ENCODE measurements at places on chromosomes 5 and 9.
A peak's percentile ranks its signal among the peaks of the same experiment; 100 is the strongest.

- DNase-seq, result peak; percentile 79
Measured at GRCh38 chr5:132498152-132498551, 7.6 kb upstream of the IRF1 start.

- no peak for DNase-seq
Measured at GRCh38 chr9:128404560-128404959, 16.1 kb upstream of the CERCAM start.

DNA sequence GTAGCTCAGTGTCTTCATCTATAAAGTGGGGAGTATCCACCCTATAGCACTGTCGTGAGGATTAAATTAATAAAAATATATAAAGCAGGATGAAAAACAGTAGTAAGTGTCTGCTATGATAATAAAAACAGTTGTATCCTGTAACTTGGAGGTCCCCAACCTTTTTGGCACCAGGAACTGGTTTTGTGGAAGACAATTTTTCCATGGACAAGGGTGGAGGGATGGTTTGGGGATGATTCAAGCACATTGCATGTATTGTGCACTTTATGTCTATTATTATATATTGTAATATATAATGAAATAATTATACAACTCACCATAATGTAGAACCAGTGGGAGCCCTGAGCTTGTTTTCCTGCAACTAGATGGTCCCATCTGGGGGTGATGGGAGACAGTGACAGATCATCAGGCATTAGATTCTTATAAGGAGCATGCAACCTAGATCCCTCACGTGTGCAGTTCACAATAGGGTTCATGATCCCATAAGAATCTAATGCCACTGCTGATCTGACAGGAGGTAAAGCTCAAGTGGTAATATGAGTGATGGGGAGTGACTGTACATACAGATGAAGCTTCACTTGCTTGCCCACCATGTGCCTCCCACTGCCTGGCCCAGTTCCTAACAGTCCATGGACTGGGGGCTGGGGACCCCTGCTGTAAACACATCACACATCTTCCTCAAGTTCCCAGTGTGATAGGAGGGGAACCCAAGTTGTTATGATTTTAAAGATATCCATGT is 177.4 kb upstream of the DAPK1 start:
- no peak for DNase-seq

- DNase-seq, result no peak
Measured at GRCh38 chr9:134375430-134376385, 49.5 kb downstream of the RXRA start.

DNA sequence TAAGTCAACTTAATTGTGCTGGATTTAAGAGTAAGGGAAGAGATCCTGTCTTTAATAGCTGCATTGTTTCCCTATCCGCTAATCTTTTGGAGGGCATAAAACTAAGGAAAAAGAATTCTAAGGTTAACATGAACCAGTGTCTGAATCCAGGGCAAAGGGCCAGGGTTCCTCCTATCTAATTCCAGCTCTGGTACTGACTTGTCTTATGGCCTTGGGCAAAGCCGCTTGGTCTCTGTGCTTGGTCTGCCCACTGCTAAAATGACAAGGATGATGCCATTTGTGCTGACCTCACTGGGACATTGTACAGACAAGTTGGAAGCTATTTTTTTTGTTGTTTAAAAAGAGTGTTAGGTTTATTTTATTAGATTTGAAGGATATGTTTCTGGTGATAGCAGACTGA is 334.7 kb upstream of the PIK3R1 start:
- DNase-seq, result no peak

GRCh38 chr9:6842584-6842947 is 84.8 kb downstream of the KDM4C start:
- DNase-seq, result peak; percentile 49

GRCh38 chr5:76788362-76788761 is 30.5 kb upstream of the F2RL1 start:
- DNase-seq, result no peak

DNA sequence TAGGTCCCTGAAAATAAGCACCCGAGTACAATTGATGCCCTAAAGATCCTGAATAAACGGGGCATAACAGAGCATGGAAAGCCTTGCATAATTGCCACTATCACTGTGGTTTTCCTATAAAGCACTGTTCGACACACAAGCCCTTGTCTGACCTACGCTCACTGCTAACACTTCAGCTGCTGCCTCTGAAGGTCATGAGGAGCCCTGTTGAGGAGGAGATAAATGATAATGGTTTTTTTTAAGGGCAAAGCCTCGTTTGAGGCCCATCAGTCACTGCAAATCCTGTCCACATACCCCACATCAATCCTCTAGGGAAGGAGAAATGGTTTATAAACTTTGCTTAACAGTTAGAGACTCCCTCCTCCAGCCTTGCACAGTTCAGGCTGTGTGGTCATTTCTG is 35.1 kb downstream of the GABBR2 start:
- DNase-seq, result no peak

Measured in EL (cell line).